Camera-type eye (tissue), 1 donor: ENCODE measurements at places on chromosomes 16 and 17. TPM values are rescaled to one million over a fixed set of nuclear protein-coding genes. Genes with fewer than 3 reads are reported as not detected.

Gene CCL8
- 0.33 TPM for total RNA-seq

Gene CDK5R1
- total RNA-seq, result 39.2 TPM

Gene CCDC200
- not detected for total RNA-seq

Gene ADAM11
- total RNA-seq, result 19.4 TPM

Gene GDPD3
- total RNA-seq, result 2.1 TPM

Gene CCL1
- total RNA-seq, result not detected

Gene KIF19
- total RNA-seq, result 18.6 TPM

Gene ITGAL
- 3.8 TPM for total RNA-seq
